Breast epithelium (tissue), 4 donors: ENCODE measurements at places on chromosomes 7 and 10. TPM values are rescaled to one million over a fixed set of nuclear protein-coding genes. Genes with fewer than 3 reads are reported as not detected.

Gene TMEM229A
- not detected for total RNA-seq

Gene PCLO
- 5.3 TPM for total RNA-seq

Gene ODAD2
- not detected for total RNA-seq

Gene GNA12
- total RNA-seq = 24.9 TPM

Gene LRRC4
- 1.6 TPM for total RNA-seq

Gene LIPJ
- total RNA-seq = 0.32 TPM

Gene PNLIPRP3
- total RNA-seq = 0.66 TPM

DNA sequence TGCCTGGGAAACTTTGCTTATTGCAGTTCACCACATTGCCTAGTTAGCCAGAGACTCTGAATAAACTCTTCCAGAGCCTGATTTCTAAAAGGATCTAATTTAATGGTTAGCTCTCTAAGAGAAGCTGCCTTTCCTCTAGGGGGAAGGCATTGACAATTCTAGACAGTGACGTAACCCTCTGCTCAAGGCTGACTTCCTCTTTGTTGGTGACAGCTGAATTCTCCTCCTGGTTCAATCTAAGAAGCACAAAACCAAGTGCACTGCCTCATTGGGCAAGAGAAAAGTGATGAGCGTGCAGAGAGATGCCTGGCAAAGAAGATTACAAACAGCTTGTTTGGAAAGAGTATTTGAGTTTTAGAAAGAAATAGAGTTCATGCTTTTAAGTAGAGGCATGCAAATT, 102.7 kb downstream of the MACC1 start:
- H3K27ac ChIP-seq = no peak overlapping the region
- H3K36me3 ChIP-seq = no peaks in the 10 kb centered on the region
- no peak for DNase-seq
- H3K4me3 ChIP-seq = no peak overlapping the region
- no peaks in the 10 kb centered on the region for H3K27me3 ChIP-seq
- no peaks in the 10 kb centered on the region for H3K4me1 ChIP-seq

- no peak for DNase-seq
- no peaks in the 10 kb centered on the region for H3K4me1 ChIP-seq
- no peaks in the 10 kb centered on the region for H3K27me3 ChIP-seq
- H3K36me3 ChIP-seq = no peaks in the 10 kb centered on the region
- peak overlapping the region; percentile 95 for H3K27ac ChIP-seq
Measured at GRCh38 chr10:101816913-101817336, 1.3 kb downstream of the OGA start.

DNA sequence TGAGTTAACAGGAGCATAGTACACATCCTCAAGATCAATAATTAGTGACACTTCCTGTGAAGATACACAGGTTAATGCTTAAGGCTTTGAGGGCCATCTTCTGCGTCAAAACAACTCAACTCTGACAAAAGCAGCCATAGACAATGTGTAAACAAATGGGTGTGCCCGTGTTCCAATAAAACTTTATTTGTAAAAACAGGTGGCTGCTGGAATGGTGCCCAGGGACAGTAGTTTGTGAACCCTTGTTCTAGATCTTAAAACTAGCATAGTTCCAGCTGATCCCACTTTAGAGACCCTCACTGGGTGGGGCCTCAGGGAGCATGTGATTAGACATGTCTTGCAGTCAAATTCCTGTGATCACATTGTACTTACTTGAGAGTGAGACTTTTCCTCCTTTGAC, 7.8 kb downstream of the OR2A14 start:
- H3K27me3 ChIP-seq = no peaks in the 10 kb centered on the region
- no peak overlapping the region for H3K27ac ChIP-seq
- H3K36me3 ChIP-seq = no peaks in the 10 kb centered on the region
- no peak overlapping the region for H3K4me3 ChIP-seq
- no peaks in the 10 kb centered on the region for H3K4me1 ChIP-seq

DNA sequence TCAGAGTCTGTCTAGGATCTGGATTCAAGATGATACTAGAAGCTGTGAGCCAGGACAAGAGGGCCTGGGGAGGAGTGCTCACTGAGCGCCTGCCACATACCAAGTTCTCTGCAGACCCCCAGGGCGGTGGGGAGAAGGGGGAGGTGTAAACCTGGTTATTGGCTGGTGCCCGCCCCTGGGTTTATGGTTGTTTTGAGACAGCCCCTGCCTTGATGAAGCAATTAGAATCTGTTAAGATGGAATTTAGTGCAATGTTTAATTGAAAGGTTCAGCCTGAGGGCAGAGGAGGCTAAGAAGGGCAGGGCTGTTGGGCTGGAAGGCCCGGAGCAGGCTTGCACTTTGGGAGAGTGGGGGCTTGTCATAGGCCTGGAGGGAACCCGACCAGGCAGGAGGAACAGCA, 42.7 kb downstream of the PRF1 start:
- DNase-seq = no peak
- H3K4me1 ChIP-seq = no peaks in the 10 kb centered on the region
- H3K36me3 ChIP-seq = no peaks in the 10 kb centered on the region
- no peak overlapping the region for H3K4me3 ChIP-seq
- H3K27ac ChIP-seq = no peak overlapping the region
- no peaks in the 10 kb centered on the region for H3K27me3 ChIP-seq

DNA sequence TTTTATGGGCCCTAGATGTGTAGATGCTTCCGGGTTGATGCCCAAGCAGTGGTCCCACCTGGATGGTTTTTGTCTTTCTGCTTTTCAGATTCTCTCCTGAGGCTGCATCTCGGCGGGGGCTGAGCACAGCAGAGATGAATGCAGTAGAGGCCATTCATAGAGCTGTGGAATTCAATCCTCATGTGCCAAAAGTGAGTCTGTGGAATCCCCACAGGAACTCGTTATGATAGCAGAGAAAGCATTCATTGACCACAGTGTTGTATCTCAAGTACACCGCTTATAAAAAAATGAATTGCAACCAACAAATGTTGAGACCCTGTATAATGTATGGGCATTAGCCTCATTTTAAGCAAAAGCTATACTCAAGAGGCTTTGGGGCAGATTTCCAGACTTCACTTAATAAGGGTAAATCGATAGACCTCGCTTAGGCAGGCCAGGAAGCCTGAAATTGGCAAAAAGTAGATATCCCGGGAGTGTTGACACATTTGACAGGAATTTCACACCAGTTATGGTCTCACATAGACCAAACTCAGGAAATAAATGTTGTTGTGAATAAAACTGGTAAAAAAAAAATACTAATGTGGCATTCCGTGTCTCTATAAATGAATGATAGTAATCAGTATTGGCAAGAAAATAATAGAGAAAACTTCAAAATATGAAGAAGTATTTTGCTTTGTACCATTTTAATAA, 132.0 kb downstream of the WNT2 start:
- H3K27me3 ChIP-seq = no peaks in the 10 kb centered on the region
- H3K4me1 ChIP-seq = no peaks in the 10 kb centered on the region
- no peaks in the 10 kb centered on the region for H3K36me3 ChIP-seq
- H3K27ac ChIP-seq = no peak overlapping the region
- no peak overlapping the region for H3K4me3 ChIP-seq

DNA sequence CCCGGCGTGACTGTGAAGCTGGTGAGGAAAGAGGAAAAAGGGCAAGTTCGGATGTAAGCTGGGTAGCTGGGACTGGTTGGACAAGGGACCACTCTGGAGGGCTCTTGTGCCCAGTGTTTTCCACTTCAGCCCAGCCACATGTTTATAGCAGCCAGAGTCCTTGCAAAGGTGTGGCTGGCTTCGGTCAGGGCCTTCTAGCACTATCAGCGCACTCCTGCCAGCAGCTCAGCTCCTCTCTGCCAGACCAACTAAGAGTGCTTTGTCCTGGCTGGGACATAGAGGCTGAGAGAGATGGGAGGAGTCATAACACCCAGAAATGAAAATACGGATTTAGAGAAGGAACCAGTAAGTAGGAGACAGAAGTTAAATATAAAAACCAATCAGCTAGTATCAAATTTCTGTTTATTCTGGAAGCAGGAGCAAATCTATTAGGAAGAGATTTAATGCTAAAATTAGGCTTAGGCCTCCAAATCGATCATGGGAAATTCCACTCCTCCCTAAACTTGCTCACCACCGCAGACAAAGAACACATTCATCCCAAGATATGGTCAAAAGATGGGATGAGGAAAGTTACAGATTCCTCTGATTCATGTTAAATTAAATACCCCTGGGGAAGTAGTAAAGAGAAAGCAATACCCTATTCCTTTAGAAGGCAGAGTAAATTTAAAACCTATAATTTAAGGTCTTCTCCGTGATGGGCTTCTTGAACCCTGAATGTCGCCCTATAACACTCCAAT, 135.0 kb downstream of the RALA start:
- H3K4me3 ChIP-seq = no peak overlapping the region
- H3K27ac ChIP-seq = peak overlapping the region; percentile 79
- peaks cover 5% of the 10 kb centered on the region for H3K4me1 ChIP-seq
- H3K36me3 ChIP-seq = no peaks in the 10 kb centered on the region
- no peaks in the 10 kb centered on the region for H3K27me3 ChIP-seq

DNA sequence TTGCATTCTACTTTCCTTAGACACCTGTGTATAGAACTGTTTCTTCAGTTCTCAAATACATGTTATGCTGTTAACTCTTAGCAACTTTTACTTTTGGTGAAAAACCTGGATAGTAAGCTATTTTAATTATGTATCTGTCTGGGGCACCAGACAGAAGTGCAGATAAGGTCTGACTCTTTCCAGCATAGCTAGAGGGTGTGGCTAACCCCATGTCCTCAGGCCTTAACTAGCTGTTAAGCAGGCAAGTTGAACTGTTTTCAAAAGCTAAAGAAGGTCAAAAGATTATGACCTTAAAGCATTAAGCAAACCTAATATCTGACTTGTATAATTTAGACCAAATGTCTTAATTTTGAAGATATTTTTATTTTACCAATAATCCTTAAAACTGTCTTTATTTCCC, 45.1 kb upstream of the INHBA start:
- no peak overlapping the region for H3K27ac ChIP-seq
- H3K4me3 ChIP-seq = no peak overlapping the region
- no peaks in the 10 kb centered on the region for H3K27me3 ChIP-seq
- H3K4me1 ChIP-seq = no peaks in the 10 kb centered on the region
- no peaks in the 10 kb centered on the region for H3K36me3 ChIP-seq

DNA sequence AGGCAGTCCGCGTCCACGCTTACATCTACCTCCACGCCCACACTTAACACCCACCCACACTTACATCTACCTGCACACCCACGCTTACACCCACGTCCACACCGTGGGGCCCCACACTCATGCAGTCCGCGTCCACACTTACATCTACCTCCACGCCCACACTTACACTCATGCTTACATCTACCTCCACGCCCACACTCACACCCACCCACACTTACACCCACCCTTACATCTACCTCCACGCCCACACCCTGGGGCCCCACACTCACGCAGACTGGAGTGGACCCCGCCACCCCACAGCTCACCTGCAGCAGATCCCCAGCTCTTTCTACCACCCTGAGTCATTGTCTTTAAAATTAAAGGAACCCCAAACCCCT, 32.4 kb upstream of the PWWP2B start:
- peak; percentile 36 for DNase-seq
- H3K4me3 ChIP-seq = no peak overlapping the region
- no peak overlapping the region for H3K27ac ChIP-seq
- no peaks in the 10 kb centered on the region for H3K4me1 ChIP-seq

- H3K36me3 ChIP-seq = no peaks in the 10 kb centered on the region
- no peak for DNase-seq
- no peaks in the 10 kb centered on the region for H3K27me3 ChIP-seq
- H3K4me3 ChIP-seq = no peak overlapping the region
- H3K4me1 ChIP-seq = no peaks in the 10 kb centered on the region
Measured at GRCh38 chr10:110069502-110069982, 61.8 kb downstream of the ADD3 start.

DNA sequence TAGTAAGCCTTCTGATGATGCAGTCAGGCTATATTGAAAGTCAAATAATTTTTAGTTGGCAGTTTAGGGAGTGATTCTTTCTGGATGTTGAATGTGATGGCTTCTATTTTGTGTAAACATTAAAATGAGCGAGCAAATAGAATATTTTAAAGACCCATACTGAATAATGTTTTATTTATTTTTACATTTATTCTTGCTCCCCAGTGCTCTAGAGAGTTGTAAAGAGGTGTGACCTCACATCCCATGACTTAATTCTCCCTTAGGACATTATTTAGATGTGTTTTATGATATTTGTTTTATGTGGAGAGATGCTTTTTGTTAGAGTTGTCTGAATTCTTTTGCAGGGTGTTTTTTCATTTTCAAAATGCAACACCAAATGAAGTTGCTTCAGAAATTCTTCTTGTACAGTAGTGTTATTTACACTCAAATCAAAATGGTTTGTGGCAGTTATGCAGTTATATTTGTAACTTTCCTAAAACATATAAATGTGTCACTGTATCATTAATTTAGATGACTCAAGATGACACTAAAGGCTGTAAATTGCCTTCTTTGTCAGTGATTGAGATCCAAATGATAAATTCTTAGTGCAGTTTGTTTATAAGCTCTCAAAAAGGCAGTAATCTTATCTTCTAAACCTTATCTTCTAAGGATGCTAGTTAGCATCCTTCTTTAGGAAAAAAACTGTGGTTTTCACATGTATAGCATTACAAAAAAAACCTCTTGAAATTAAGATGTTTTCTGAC, 12.4 kb downstream of the UMAD1 start:
- no peaks in the 10 kb centered on the region for H3K27me3 ChIP-seq
- H3K4me1 ChIP-seq = no peaks in the 10 kb centered on the region
- H3K27ac ChIP-seq = no peak overlapping the region
- no peak overlapping the region for H3K4me3 ChIP-seq
- no peak for DNase-seq
- H3K36me3 ChIP-seq = no peaks in the 10 kb centered on the region

DNA sequence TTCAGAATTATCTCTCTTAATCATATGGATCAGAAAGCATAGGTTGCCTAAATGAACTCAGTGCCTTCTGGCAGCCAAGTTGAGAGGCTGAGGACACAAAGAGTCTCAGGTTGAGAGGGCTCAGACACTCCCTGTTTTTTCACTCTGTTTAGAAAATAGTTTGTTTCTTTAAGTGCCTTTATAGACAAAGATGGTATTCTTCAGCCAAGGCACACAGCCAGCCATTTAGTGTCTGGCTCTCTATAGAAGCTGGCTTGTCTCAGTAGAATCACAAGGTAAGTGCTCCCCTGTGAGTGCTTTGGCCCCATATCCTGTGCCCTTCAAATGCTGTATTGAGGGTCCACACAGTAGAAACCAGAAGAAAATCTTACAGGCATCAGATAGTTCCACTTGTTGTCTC, 3.6 kb downstream of the GPR158 start:
- no peak for DNase-seq
- H3K36me3 ChIP-seq = no peaks in the 10 kb centered on the region
- H3K27ac ChIP-seq = no peak overlapping the region
- no peak overlapping the region for H3K4me3 ChIP-seq
- H3K4me1 ChIP-seq = peaks cover 6% of the 10 kb centered on the region

GRCh38 chr7:18667466-18667865, 171.9 kb downstream of the HDAC9 start:
- H3K27me3 ChIP-seq = no peaks in the 10 kb centered on the region
- DNase-seq = no peak
- no peaks in the 10 kb centered on the region for H3K36me3 ChIP-seq
- H3K4me1 ChIP-seq = no peaks in the 10 kb centered on the region
- no peak overlapping the region for H3K27ac ChIP-seq
- H3K4me3 ChIP-seq = no peak overlapping the region

- H3K36me3 ChIP-seq = no peaks in the 10 kb centered on the region
- no peaks in the 10 kb centered on the region for H3K27me3 ChIP-seq
- H3K4me3 ChIP-seq = no peak overlapping the region
- H3K4me1 ChIP-seq = no peaks in the 10 kb centered on the region
- no peak for DNase-seq
Measured at GRCh38 chr7:37511915-37512314, 63.3 kb upstream of the ELMO1 start.
